ENCODE measurements at places on chromosomes 4 and X.

DNA sequence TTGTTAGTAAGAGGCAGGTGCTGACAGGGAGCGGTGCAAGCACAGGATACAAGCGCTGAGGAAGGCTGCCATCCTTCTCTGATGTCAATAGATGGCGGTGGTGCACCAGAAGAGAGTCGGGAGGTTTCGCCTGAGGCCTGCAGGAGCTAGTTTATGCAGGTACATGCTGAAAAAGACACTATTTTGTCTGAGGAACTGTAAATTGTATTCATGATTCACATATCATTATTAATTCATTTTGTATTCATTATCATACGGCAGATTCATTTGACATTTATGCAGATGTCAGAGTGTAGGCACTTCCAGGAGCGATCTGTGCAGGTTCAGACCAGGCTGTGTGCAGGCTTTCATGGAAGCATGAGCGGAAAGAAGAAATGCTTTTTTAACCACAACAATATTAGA, 824.0 kb downstream of the STIM2 start:
- DNase-seq = peak; percentile 46

- DNase-seq = no peak
Measured at GRCh38 chr4:7007142-7007907, 35.8 kb upstream of the TADA2B start.

DNA sequence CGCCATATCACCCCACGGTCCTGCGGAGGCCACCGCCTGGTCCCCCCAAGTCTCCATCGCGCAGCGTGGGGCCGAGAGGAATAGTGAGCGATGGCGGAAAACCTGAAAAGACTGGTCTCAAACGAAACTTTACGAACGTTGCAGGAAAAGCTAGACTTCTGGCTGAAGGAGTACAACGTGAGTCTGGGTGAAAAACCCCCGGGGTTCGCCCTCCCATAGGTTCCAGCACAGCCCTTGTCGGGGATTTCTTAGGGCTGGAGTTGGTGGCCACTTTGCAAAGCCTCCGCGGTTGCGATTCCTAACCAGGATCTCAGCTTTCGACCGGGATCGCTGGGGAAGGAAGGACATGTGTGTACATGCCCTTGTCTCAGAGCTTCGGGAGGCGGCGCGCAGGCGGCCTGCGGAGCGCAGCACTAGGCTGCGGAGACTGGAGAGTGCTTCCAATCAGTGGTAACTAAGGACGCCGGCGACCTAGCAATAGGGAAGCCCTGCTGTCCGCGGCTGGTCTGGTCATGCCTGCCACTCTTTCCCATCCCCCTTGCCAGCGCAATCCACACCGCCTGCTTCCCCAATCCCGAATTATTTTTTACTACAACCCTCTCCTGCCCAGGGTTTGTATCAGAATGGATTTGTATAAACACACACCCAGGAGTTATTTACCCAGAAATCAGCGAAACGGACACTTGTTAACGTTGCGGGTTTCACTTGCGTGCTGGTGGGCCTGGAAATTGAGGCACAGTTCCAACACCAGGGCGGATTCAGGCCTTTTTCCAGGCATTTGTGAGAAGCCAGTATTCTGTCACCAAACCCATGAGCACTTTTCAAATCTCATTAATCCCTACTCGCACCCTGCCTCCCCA, 741 bp downstream of the SPATA18 start:
- DNase-seq = peak; percentile 24

DNA sequence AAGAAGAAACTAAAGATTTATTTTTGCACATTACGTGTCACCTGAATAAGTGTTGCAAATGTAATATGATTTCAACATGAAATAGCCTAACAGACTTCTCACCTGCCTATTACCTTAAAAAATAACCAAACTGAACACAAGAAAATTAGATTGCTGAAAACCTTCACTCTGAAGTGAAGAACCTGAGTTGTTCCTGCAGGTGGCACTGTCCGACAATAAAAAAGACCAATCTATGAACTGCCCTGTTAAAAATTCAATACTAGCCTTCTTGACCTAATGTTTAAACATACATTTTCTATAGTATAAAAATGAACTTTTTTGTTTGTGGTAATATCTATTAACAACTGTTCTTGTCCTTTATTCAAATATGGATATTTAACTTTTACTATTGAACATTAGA, 69.2 kb upstream of the PNPLA4 start:
- DNase-seq = peak; percentile 46

DNA sequence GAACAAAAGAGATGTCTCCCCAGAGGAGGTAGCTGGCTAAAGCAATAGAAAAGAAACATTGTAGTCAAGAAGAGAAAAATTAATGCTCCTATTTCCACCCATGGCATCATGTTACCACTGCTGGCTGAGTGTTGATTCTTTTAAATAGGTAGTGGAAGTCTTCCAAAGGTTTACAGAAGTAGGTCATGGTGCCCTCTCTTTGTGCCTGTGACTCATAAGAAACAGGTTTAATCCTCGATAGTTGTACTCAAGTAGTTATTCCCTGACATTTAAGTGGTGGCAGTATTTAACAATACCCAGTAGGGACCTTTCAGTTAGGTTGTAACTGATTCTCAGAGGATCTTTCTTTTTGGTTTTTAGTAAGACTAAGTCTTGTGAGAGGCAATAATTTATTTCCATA, 247.8 kb downstream of the TEX13A start:
- no peak for DNase-seq

DNA sequence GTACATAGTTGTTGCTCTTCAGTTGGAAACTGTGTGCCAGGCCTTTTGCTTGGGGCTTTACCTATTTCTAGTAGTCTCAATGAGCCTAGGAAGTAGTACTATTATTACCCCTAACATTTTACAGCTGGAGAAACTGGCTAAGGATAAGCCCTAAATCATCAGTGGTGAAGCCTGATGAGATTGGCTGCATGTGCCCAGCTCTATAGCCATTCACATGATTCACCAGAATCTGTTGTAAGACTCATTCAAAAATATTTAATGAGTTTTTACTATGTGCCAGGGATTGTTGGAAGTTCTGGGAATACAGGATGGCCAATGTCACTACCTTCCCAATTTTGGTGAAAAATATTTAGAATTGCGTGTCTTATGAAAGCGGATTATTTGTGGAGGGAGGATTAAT, 2.8 kb downstream of the KIT start:
- no peak for DNase-seq

- DNase-seq = no peak
Measured at GRCh38 chr4:143353797-143354196, 17.1 kb downstream of the GAB1 start.

DNA sequence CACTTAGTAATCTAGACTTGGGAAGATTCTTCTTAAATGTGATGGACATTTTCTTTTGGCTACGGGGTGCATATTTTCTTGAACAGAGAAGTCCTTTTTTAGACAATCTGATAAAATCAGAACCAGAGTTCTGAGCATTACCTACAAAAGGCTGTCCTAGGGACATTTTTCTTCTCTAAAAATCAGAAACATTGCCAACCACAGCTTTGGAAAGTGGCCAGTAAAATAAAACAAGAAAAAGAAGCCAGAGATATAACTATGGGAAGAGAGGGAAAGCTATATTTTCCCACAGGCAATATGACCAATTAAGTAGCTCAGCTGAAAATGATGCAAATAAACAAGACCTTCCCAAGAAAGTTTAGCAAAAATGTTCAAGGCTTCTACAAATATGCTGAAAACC, 55.9 kb downstream of the MXRA5 start:
- no peak for DNase-seq

DNA sequence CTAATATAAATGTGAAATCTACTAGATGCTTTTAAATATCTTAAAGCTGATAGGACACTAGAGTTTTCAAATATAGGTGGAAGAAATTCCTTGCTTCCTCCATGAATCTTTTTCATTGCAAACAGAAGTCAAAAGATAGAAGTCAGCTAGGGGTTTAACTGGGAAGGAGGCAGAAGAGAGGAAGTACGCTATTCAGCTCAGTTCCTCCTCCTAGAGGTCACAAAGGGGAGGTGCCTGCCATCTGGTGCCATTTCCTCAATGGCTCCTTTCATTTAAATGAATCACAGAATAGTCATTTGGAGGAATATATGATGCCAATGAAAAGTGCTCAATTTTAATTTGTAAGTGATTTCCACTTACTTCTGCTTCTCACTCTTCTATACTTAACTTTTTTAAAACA, 8.5 kb downstream of the COL25A1 start:
- peak; percentile 56 for DNase-seq

DNA sequence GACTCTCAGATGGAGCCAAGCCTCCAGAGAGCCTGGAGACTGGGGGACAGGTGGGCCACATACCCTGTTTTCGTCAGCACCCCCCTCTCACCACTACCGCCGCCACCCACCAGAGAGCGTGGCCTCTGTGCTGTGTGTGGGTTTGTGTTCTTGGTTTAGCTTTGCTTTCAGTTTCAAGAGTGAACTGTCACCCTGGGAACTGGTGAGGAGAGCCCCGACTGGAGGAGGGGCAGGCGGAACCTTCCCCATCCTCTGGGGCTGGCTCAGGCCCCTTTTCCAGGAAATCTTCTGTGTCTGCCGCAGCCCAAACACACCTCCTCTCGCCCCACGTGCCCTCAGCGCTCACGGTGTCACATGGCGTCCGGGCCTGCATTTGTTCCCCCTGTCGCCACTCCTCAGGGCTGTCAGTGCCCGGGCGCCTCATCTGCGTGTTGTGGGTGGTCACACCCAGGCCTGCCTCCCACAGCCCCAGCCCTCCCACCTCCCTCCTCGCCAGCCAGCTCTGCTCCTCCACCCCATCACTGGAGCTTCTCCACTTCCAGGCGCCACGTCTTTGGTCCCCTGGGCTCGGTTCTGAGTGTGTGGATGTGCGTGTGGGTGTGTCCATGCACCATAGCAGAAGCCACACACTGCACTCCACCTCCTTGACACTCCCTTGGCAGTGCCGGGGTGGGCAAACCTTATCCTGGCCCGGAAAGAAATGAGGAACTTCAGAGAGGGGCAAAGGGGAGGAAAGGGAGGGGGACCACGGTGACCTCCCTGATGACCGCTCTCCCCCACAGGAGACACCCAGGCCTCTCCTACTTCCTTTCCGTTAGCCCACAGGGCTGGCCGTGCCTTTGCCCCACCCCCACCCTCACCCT, 27.8 kb downstream of the ELF4 start:
- no peak for DNase-seq

DNA sequence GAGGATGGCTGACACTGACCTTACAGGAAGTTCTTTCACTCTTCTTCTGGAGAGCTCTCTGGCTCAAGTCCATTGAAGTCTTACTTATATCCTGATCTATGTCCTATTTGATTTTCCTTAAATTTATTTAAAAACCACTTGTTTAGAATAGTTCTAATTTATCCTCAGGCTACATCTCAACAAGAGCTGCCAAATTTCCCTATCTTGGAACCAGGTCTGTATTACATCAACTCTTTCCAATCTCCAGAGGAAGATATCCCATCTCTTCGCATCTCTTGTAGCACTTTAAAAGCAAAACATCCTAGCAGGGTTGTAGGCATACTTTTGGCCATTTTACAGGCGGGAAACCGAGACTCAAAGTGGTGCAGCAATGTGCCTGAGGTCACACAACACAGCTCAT, 290.5 kb upstream of the TEX13C start:
- no peak for DNase-seq

DNA sequence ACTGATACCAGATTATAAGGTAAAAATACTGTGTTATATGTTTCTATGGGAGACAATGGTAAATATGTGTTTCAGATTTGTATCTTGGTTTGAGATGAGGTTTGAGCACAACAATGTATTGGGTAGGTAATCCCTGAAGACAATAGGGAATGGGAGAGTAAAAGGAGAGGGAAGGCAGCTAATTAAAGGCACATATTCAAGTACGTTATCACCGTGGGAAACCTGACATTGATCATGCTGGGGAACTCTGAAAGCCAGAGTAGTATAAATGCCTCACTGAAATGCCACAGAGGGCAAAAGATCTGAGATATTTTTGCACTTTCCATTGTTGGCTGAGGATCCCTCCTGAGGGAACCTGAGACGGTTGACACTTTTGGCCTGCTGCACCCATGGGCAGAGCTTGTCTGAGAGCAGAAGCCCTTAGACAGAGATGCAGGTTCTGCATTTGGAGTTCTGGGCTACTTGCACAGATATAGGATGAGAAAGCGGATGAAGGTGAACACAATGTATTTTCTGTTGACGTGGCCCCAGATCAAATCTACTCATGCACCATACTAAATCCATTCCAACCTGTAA, 506.7 kb downstream of the PCDH18 start:
- no peak for DNase-seq

- DNase-seq = no peak
Measured at GRCh38 chrX:123267220-123267619, 83.1 kb downstream of the GRIA3 start.

DNA sequence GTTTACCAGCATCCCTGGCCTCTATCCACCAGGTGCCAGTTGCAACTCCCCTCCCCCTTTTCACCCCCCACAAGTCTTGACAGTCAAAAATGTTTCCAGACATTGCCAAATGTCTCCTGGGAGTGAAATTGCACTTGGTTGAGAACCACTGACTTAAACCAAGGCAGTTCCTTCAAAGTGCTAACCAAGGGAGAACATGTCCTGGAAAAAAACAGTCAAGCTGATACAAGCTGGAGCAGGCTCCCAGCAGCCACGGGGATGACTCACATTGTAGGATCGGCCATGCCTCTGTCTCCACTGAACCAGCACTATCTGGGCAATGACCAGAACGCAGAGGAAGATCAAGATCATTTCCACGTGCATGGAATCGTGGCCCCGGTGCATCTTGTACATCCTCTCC, 11.4 kb downstream of the RNF175 start:
- DNase-seq = no peak

GRCh38 chr4:144174401-144175067, 34.0 kb upstream of the GYPA start:
- peak; percentile 52 for DNase-seq

DNA sequence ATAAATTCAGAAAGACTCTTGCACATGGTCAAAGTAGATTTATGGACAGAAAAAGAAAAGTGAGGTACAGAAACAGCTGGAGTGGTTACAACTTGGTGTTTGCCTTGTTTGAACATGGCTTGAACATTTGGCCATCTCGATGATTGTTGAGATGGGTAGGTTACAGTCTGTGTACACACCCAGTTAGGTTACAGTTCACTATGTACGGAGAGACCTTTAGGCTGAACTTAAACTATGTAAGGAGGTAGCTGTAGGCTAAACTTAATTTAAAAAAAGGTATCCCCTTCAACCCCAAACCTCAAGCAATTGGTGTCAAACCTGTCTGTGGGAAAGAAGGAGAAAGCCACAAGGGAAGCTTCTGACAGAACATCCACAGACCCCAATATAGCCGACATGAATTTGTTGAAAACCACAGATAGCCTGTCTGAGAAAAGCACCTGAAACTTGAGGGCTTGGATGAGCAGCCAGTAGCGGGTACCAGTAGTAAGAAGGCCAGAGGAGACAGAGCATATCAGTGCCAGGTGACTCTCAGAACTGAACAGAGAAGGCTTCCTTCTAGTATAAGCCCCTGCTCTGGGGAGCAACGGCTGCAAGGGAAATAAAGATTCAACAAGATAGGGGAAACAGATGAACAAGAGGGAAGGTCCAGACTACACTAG, 247.9 kb upstream of the GALNTL6 start:
- no peak for DNase-seq

- DNase-seq = no peak
Measured at GRCh38 chrX:153901753-153902140, 2.7 kb upstream of the AVPR2 start.
